CD4-positive, alpha-beta T cell treated with Interleukin-6 at 100 ng/mL for 8 hours (primary cell): ENCODE measurements at places on chromosomes 2 and 18.
A peak's percentile ranks its signal among the peaks of the same experiment; 100 is the strongest.

DNA sequence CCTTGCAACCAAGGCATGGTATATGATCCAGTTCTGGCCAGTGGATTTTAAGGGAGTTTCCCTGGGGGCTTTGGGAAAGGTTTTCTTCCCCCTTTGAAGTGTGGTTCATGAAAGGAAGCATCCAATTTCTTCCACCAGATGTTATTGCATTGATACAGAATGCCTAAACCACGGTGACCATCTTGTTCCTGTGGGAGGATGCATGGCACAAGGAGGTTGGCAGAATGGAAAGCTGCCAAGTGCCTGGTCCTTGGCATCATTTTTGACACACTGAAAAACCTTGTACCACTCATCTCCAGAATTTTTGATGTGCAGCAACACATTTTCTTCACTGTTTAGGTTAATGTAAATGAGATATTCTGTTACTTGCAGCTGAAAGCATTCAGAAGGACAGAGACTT is 55.2 kb upstream of the CXCR4 start:
- no peak for DNase-seq

GRCh38 chr2:149617476-149617875 is 29.9 kb upstream of the MMADHC start:
- DNase-seq: no peak

- DNase-seq: peak; percentile 50
Measured at GRCh38 chr2:24409700-24410556, 49.6 kb upstream of the ITSN2 start.

DNA sequence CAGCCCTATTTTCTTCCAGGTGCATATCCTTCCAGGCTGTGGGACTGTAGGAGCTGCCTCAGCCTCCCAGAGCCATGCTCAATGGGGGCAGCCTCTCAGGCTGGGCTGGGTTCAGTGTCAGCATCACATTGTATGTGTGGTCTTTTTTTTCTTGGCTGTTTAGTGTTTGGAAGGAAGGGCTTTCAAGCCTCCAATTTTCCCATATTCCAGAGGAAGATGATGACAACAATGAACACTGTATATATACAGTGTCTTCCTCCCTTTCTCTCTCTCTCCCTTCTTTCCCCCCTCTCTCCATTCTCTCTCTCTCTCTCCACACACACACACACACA is 326.4 kb downstream of the DYSF start:
- DNase-seq: no peak

DNA sequence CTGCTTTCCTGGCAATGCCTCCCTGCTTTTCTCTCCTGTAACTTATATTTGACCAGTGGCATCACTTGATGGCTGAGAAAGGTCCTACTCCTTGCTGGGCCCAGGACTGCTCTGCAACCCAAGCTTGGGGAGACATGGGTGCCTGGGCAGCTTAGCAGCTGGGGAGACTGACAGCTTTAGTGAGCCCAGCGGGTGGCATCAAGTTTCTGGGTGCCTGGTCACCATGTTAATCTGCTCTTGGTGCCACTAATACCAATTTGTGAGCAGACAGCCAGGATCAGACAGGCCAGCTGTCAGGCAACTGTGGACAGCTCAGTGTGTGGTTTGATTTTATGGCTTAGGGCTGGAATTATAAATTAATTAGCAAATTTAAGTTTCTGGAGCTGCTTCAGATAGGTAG is 144.8 kb upstream of the GLI2 start:
- DNase-seq: no peak

DNA sequence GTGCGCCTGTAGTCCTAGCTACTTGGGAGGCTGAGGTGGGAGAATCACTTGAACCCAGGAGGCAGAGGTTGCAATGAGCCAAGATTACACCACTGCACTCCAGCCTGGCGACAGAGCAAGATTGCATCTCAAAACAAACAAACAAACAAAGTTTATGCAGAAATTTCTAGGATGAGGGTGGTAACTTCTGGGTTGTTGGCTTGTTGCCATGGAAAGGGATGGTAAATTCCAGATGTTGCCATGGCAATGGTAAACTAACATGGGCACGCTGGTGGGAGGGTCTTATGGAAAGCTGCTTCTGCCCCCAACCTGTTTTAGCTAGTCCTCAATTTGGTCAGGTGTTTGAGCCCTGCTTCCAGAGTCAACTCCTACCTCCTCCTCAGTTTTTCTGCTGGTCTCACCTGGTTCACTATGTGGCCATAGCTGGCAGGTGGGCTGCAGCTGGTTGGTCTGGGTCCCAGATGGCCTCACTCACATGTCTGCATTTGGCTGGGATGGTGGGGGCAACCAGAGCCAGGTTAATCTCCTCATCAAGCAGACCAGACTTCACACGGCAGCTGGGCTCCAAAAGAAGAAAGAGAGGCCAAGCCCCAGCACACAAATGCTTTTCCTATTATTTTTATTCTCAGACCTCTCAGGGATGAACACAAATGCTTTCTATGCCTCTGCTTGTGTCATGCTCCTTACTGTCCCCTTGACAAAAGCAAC is 26.6 kb upstream of the TEX44 start:
- DNase-seq: no peak
